ENCODE measurements at places on chromosomes 4 and X.

GRCh38 chrX:39595977-39596376, 501.8 kb downstream of the BCOR start:
- DNase-seq, result no peak

GRCh38 chr4:20878806-20879205, 178.5 kb downstream of the PACRGL start:
- DNase-seq, result no peak

DNA sequence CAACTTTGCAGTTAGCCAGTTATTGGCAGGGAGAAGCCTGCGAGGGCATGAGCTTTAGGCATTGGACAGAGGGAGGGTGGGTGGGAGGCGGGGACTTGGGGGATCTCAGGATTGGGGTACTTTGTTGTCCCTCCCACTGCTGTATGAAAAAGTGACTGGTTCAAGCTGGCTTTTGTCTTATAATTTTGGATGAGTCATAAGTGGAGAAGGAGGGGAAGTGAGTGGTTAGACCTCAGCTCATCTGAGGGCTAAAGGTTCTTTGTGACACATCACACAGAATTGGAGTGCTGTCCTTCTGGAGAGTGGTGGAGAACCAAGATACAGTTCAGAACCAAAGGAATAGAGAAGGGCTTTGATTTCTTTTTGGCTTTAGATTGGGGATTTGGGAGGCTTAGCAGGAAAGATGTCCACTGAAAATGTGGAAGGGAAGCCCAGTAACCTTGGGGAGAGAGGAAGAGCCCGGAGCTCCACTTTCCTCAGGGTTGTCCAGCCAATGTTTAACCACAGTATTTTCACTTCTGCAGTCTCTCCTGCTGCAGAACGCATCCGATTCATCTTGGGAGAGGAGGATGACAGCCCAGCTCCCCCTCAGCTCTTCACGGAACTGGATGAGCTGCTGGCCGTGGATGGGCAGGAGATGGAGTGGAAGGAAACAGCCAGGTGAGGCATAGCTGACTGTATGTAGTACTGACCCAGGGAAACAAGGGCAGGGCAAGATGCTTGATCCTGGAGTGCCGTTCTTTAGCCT, at the start of gene SLC4A4:
SLC4A4 (plus strand) TSS at position 175 of the 748 bp plus-strand sequence.
- DNase-seq, result peak; percentile 48

DNA sequence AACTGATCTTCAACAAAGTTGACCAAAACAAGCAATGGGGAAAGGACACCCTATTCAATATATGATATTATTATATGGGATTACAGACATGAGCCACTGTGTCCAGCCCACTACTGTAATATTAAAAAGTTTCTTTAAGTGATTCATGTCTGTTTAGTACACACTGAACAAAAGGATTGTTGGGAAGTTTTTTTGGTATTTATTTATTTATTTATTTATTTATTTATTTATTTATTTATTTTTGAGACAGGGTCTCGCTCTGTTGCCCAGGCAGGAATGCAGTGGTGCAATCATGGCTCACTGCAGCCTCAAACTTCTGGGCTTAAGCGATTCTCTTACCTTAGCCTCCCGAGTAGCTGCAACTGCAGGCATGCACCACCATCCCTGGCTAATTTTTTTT, 58.4 kb upstream of the PGAM4 start:
- no peak for DNase-seq

- no peak for DNase-seq
These were observed 1.4 kb upstream of the PPID start for GRCh38 chr4:158724637-158725036.

Measured in OCI-M1 (cell line).